AG08396 (cell line): ENCODE measurements at places on chromosomes 5 and 9.

DNA sequence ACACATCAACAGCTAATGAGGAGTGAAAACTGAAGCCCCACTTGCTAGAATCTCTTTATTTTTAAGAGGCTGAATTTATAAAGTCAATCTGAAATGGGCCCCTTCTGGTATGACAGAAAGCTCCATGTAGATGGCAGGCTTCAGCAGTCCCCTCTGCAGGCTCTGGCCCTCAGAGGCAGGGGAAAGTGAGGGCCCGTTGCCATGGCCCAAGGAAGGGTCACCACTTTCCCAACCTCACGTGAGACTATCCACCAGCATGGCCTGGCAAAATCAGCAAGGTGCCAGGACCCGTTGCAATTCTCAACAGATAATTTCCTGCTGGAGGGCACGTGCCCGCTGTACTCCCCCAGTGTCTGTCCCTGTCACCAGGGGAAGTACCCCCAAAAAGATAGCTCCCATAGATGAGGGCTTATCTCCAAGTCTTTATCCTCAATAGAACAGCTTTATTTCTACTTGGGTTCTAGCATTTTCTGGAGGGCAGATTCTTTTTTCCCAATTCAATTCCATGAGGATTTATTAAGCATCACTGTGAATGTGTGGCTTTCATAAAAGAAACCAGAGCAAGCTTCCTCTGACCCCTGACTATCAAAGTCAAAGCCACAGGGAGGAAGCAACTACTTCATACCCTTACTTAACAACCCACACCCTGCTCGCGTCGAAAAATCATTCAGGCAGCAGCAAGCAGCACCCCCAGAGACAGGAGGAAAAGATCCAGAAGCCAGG, 85.4 kb upstream of the FSTL4 start:
- no peak for DNase-seq

DNA sequence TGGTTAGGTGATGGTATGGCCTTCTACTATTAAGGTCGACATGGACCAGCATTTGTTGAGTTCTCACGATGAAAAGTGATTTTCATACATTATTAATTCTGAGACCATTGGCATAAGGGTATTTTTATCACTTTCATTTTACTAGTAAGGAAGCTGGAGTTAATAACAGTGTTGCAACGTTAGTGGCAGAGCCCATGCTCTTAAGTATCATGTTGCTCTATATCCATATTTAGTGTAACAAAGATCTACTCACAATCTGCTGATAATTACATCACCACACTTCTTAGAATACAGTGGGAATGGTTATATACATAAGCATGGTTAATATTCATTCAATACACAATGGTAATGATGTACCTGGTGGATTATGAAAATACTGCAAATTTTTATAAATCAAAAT, 81.9 kb downstream of the PRR16 start:
- DNase-seq, result no peak

- no peak for DNase-seq
Observed at GRCh38 chr5:64682608-64683007, 7.7 kb upstream of the SHISAL2B start.

GRCh38 chr9:26657958-26658357, 234.6 kb downstream of the CAAP1 start:
- no peak for DNase-seq

- DNase-seq, result no peak
Observed at GRCh38 chr5:115930630-115931337, 31.5 kb upstream of the LVRN start.

GRCh38 chr9:135500071-135500524, 384 bp upstream of the MRPS2 start:
- no peak for DNase-seq

- no peak for DNase-seq
Observed at GRCh38 chr5:135367076-135367475, 32.0 kb downstream of the MACROH2A1 start.

DNA sequence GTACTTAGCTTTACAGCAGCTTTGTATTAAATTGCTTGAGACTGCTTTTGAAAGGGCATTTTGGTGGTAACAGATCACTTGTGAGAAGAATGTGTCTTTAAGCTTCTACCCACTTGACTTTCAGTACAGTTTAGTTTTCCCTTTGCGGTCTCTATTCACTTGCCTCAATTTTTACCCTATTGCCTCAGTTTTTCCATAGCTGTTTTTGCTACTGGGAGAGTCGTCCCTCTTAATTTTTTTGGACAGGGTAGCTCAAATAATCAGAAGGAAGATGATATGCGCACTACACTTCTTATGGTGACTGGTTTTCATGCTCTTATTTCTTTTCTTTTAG, 18.8 kb downstream of the UGCG start:
- no peak for DNase-seq
